ENCODE measurements at places on chromosomes 3 and 15.

DNA sequence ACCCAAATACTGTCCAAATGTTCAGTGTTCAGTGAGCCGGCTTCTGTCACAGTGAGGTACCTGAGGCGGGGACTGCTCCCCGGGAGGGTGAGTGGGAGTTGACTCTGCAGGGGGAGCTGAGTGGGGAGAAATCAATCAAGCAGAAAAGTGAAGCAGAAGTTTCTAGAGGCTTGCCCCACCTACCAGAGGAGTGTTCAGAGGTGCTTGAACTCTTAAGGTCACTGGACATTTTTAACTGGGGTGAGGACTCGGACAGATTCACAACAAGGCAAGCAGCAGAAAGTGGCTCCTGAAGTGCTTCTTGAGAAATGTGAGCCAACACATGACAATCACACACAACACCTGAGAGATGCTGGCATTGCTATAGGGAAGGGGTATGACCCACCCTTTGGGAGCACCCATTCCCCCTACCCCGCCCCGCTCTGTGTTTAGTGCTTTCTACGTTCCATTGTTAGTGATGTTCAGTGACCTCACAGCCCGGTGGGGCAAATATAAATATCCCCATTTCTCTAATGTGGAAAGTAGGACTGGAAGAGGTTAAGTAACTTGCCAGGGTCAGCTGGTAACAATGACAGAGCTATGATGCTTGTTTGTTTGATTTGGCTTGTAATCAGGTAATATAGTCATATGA lies 48.6 kb upstream of the AKAP13 start:
- no peak for DNase-seq

- no peak for DNase-seq
These were observed 21.0 kb downstream of the XXYLT1 start for GRCh38 chr3:195249858-195250464.

DNA sequence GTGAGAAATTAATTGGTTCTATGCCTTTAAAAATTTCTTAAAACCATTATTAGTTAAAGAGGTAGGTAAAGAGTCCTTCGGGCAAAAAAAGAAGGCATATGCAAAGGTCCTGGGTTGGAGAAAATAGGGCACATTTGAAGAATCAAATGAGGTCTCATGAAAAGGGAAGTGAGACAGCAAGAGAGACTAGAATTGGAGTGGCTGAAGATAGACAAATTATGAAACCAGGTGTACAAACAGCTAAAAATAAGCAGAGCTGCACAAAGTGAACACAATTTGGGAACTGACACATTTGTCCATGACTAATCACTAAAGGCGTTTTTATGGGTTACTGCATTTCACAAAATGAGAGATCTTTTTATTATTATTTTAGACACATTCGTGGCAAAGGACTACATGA lies 581.2 kb downstream of the PYDC2 start:
- DNase-seq = no peak

- DNase-seq = no peak
These were observed 143.1 kb downstream of the MYLK start for GRCh38 chr3:123741041-123741511.

DNA sequence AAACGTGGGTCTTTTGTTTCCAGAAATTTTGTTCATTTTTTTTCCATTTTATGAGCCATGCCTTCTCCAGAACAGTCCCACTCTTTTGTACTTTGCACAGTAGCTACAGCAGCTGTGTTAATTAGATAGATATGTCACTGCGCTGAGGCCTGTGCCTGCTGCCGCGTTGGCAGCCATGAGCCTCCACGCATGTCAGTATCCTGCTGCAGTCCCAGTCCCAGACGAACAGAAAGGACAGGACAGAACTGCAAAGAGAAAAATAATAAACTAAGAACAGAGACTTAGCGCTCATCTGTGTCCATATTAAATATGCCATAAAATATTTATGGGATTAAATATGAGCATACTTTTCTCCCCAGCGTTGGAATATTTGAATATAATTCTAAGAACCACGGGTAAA lies 442.4 kb upstream of the RARB start:
- no peak for DNase-seq

DNA sequence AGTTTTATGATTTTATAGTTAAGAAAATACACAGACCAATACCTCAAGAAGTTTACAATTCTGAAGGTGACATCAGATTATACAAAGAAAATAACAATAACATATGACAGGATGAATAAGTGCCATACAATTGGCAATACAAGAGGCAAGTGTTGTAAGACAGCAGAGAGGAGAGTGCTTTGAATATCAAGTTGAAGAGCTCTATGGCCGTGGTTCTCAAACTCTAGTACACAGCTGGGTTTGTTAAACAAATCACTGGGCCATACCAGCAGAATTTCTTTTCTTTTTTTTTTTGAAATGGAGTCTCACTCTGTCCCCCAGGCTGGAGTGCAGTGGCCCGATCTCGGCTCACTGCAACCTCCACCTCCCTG lies 167.1 kb upstream of the NECTIN3 start:
- DNase-seq = no peak

DNA sequence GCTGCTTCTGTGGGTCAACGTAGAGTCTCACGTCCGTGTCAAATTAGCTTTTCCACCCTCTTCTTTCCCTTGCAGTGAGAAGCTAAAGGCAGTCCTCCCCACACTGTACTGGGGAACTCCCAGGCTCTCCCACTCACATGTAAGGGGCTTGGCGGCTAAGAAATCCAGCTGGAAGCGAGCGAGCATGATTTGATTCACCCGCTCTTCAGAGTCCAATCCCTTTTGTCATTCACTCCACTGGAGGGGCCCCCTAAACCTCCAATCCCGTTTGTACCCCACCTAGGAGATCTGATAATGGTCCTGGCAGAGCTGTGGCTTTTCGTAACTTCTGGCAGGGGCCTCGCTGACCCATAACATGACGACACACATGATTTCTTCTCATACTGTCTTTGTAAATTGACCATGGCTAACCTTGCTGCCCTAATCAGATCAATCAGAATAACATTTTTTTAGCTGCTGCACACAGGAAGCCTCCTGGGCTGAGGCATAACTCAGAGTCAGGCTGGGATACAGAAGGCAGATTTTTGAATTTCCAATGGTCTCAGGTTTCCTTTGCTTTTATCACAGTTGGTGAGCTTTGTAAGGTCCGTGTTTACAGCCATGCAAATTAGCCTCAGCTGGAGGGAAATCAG lies 235.2 kb downstream of the GREM1 start:
- no peak for DNase-seq

GRCh38 chr3:128482175-128482574 lies 10.8 kb downstream of the GATA2 start:
- no peak for DNase-seq

GRCh38 chr15:40942337-40942854 lies 10.9 kb upstream of the CHAC1 start:
- no peak for DNase-seq

DNA sequence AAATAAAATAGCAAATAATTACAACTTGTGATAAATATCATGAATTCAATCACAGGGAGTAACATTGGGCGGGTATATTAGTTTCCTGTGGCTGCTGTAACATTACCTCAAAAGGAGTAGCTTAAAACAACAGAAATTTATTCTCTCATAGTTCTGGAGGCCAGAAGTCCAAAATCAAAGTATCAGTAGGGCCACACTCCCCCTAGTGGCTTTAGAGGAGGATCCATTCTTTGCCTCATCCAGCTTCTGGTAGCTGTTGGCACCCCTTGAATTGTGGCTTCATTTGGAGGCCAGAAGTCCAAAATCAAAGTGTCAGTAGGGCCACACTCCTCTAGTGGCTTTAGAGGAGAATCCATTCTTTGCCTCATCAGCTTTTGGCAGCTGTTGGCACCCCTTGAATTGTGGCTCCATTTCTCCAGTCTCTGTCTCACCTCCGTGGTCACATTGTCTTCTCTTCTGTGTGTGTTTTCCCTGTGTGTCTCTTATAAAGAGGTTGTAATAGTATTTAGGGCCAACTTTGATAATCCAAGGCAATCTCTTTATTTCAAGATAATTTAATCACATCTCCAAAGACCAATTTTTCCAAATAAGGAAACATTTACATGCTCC lies 3.1 kb upstream of the CFAP20DC start:
- DNase-seq = no peak

GRCh38 chr3:66625505-66626216 lies 124.8 kb upstream of the LRIG1 start:
- no peak for DNase-seq

GRCh38 chr3:102400142-102400541 lies 34.7 kb upstream of the ZPLD1 start:
- DNase-seq = no peak

- DNase-seq = no peak
These were observed 224.3 kb upstream of the SETMAR start for GRCh38 chr3:4078903-4079302.

DNA sequence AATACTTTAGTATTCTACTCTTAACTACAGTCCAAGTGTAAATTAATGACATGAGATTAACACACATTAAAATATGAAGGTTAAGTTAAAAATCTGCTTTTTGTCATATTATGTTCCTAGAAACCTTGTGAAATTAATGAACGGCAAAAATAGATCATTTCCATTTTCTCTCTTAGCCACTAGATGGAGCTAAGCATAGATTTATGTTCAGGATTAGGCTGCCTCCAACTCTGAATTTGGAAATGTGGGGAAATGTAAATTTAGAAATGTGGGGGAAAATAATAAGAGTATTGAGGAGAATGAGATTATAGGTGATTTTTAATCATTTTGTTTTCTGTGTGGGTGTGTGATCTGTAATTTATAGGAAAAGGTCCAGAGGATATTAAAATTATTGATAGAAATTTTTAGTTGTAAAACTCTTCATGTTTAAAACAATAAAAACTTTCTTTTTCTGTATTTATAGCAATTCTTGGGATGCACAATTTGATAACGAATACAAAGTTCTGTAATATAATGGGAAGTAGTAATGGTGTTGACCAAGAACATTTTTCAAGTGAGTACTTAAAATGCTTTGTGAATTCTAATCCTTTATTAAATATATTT lies 59.2 kb downstream of the TMOD3 start:
- peak; percentile 63 for DNase-seq

DNA sequence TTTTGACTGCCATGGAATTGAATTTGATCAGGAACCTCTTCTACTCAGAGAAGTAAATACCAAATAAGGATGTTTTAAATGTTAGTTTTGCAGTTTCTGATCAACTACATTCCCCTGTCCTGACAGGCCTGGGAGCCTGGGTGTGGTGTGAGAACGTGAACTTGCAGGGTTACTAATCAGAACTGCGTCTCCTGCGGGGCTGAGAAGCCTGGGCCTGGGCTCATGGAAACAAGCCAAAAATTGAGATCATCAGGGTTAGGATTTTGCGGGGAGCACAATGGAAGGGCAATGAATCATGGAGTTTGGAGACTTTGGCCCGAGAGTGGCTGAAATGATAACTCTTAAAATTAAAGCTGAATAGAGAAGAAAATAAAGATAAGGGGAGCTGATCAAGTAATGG lies 47.8 kb upstream of the C3orf70 start:
- no peak for DNase-seq

GRCh38 chr3:37202035-37202434 lies 27.7 kb upstream of the LRRFIP2 start:
- DNase-seq = peak; percentile 54

DNA sequence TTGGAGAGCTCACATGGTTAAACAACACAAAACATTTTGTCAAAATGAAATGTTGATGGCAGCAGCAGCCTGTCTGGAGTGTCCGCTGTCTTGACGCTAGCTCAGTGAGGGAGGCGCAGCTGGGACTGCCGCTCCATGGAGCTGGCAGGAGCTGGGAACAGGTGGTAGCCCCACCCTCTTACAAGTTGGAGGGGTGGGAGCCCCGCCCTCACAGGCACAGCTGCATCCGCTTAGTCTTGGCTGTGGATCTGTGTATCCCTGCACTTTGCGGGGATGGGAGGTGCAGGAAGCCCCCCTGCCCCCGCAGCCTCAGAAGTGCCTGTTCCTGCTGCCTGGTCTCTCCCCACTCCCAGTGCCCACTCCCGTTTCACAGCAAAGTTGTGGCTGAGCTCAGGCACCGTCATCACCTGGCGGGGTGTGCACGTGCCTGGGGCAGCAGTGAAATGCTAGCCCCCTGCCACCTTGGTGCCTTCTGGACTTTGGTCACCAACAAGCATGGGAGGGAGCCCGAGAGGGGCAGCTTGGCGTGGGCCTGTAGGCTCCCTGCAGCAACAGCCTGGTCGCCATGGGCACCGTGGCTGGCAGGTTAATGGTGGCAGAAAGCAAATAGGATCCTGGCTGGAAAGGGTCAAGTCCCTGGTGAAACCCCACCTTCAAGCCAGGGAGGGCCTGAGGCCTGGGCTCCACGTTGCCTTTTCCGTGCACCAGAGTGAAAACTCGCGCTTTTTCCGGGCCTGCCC lies 53.8 kb upstream of the CADM2 start:
- no peak for DNase-seq

- DNase-seq = no peak
These were observed 94.3 kb upstream of the AADACL2 start for GRCh38 chr3:151639418-151639740.

GRCh38 chr3:123696808-123697207 lies 112.0 kb upstream of the HACD2 start:
- no peak for DNase-seq

DNA sequence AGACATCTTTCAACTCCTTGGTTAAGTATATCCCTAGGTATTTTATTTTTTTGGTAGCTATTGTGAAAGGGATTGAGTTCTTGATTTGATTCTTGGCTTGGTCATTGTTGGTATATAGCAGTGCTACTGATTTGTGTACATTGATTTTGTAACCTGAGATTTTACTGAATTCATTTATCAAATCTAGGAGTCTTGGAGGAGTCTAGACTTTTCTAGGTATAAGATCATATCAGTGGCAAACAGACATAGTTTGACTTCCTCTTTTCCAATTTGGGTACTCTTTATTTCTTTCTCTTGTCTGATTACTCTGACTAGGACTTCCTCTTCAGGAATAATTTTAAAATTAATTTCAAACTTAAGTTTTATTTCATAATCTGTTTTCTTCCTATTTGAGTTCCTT lies 125.2 kb downstream of the OCA2 start:
- DNase-seq = no peak

- DNase-seq = no peak
These were observed 1.3 kb upstream of the STAG1 start for GRCh38 chr3:136753326-136753939.

DNA sequence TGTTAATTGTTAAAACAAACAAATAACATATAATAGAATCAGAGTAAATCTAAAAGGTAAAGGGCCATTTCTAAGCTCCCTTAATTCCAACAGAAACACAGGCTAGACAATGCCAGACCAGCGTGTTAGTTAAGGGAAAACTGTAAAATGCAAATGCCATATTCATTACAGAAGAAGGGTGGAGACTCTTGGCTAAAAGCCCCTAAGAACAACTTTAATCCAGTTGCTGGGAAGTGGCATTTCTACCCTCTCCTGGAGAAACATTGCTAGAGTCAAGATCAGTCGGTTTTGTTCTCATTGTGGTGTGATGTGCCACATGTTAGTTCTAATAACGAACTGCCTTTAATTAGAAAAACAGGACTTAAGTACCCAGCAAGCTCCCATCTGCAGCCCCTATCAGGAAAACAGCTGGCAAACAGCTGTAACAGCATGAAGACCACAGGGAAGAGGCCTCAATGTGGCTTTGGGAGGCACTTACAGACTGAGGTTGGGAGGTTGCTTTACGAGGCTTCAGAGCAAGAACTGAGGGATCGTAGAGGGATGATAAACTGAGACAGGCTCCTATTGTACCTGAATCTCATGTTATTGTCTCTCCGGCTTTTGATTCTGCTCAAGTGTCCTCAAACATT lies 1134.8 kb downstream of the ROBO1 start:
- DNase-seq = no peak

GRCh38 chr3:4974154-4974553 lies 5.1 kb upstream of the BHLHE40 start:
- DNase-seq = no peak

- DNase-seq = no peak
These were observed 28.2 kb downstream of the SLCO3A1 start for GRCh38 chr15:91881569-91882297.

- no peak for DNase-seq
These were observed 40.3 kb downstream of the HGD start for GRCh38 chr3:120641696-120642246.

- no peak for DNase-seq
These were observed 219.2 kb upstream of the NAALADL2 start for GRCh38 chr3:174639970-174640369.
